ENCODE measurements at places on chromosomes 1 and 21.

- DNase-seq, result no peak
These were observed 21.5 kb downstream of the EPHB2 start for GRCh38 chr1:22731924-22732720.

GRCh38 chr1:14887764-14888350 is 265.7 kb upstream of the TMEM51 start:
- DNase-seq, result no peak

DNA sequence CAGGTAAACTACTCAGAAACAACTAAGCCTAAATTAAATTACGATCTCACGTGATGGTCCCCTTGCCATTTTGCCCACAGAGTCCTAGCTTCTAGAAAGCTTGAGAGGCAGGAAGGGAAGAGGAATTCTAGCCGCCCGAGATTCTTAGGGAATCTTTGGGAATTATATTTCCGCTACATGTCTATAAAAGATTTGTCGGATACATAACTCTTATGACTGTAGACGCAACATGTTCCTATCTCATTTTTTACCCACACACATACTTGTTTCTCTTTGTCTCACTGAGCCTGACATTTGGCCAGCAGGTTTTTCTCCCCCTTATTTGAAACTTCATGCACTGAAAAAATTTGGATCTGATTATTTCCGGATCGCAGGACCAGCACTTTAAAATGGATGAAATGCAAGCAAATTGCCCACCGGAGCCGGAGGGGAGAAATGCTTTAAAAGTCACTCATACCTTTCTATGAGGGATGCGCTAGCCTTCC is 5.5 kb downstream of the GLIS1 start:
- DNase-seq, result no peak

DNA sequence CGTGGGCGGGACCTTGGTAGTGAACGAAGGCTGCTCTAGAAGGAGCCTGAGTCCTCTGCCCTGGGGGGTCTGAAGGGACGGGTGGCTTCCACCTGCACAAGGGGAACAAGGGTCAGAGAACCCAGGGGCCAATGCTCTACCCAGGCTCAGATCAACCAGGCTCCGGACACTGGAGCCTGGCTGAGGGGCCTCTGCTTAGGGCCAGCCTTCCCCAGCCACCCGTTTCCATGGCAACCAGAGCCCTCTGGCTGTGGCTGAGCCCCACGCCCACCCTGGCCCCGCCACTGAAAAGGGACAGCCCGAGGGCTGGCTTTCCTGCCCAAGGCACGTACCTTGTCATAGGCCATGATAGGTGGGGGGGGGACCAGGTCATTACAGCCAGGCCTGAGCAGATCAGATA is 724.6 kb downstream of the PTPRU start:
- DNase-seq, result no peak

- no peak for DNase-seq
These were observed 23.8 kb downstream of the PTPRF start for GRCh38 chr1:43554444-43554992.

DNA sequence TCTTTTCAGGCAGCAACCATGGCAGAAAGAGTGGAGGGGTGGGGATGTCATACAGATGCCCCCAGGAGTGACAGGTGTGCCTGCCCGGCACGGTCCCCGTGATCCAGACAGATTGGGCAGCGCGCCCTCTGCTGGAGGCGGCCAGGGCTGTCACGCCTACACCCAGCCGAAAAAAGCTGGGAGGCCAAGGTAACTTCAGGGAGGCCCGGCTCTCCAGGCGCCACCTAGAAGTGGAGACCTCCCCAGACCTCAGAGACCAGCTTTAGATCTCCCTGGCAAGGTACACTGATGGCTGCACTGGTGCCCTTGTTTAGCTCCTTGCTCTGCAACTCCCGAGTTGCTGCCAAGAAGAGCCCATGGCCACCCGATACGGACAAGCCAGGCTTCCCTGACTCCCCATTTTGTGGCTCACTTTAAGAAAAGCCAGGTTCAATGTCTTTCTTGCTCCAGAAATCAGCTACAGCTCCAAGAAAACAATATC is 6.6 kb downstream of the GOLT1A start:
- peak; percentile 77 for DNase-seq

DNA sequence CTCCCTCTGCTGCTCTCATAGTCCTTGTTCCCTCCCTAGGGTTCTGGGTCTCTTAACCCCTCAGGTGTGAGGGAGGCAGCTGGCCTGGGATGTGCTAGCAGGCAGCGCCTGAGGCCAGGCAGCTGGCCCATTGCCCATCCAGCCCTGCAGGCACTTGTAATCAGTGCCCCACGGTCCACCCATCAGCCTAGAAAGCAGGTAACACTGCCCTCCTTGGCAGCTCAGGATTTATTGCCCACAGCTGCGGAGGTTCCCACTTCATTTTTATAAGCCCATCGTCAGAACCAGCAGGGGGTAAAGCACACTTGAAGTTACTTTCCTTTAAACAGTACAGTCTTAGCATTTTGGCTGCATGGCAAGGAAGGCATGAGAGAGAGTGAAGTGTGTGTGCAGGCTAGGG is 70.6 kb downstream of the TMEM53 start:
- no peak for DNase-seq

- DNase-seq, result no peak
These were observed 40.9 kb downstream of the KCNK1 start for GRCh38 chr1:233654658-233655280.

- DNase-seq, result no peak
These were observed 43.0 kb downstream of the RGS18 start for GRCh38 chr1:192201303-192201702.

DNA sequence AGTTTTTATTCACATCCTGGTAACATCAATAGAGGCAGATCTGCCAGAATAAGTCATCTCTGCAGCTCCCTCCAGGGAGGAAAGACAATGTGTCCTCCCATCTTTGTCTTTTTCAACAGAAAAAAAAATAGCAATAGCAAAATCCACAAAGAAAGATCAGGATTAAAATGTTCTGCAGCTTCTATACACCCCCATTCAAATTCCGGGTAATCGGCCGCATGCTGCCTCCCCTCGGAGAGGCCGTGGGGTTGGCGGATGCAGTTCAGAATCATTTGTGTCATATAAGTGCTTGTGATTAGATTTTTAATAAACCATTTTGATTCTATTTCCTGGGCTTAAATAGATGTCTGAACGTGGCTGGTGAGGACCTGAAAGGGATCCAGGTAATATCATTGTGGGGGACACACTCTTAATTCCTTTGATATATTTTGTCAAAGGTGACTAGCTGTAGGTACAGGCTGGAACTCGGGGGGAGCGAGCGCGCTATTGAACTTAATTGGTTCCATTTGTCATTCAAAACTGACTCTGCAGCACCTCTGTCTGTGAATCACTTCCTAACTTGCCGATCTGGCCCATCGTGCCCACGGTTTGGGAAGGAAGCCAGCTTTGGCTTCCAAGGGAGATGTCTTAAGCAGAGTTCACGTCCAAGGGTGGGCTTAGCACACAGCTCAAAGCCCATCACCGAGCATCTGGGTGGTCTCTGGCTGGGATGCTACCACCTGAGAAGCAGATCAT is 85.6 kb upstream of the ARHGEF16 start:
- no peak for DNase-seq

DNA sequence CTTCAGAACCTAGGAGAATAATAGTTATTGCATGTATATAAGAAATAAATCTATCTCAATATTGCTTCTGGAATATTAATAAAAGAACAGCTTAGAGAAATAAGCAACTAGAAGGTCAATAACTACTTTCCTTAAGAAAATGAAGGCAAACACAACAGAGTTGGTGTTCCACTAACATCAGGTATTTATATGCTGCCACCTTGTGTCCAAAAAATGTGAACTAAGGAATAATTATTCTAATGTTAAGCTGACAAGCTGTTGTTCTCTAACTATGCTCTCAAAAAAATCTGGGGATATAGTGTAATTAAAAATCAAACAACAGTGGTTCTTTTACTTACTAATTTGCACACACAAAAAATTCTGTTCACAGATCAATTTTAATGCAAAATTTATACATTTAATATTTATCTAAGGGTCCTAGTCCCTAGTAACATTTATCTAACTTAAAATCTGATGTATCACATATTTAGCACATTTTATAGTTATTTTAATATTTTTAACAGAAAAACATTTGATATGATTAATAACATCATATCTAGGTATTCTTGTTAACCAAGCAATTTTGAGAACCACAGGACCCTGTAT is 39.6 kb downstream of the UCHL5 start:
- DNase-seq, result no peak

GRCh38 chr1:58907398-58907797 is 123.6 kb upstream of the JUN start:
- DNase-seq, result no peak

GRCh38 chr1:8027748-8028570 is 1.9 kb upstream of the ERRFI1 start:
- DNase-seq, result no peak

DNA sequence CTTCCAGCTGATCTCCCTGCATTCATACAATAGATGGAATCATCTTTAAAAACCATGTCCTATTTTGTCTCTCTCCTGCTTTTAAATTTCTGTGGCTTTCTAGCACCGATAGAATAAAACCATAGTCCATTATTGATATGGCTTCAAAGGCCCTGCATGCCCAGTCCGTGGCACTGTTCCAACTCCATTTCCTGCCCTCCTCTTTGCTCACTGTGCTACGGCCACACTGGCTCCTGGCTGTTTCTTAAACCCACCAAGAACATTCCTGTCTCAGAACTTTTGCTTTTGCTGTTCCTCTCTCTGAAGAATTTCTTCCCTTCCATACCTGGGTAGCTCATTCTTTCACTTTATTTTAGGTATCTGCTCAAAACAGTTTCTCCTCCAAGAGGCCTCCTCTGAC is 7.2 kb downstream of the SLAMF1 start:
- DNase-seq, result no peak

DNA sequence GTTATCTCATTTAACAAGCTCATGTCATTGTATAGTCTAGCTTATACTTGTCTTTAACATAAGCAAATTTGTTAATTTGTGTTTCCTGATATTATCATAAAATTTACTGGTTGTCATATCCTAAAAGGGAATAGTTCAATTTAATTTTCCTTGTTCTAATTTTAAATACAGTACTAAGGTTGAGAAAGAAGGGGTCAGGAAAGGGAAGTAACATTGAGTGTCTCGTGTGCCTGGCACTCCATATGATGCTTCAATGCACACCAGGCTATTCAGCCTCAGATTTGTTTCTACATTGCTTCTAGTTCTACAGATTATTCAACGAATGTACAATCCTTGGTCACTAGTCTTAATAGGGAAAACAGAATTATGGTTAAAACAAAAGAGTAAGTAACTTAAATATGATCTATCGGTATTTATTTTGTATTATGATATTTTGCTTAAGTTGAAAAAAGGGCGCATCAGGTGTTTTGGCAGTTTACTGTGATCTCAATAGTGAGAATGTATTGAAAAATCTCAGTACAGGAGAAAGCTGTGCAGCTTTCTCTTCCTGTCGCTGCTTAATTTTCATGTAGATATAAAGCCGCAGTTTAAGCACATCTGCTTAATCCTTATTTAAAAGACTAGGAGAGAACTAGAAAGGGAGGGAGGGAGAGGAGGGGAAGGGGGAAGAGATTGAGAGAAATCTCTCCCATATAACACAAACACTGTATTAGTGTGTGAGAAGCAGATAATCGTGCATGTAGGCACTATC is 13.0 kb downstream of the PTPRC start:
- no peak for DNase-seq

- DNase-seq, result no peak
These were observed 195.4 kb upstream of the RUNX1 start for GRCh38 chr21:35244514-35244913.

DNA sequence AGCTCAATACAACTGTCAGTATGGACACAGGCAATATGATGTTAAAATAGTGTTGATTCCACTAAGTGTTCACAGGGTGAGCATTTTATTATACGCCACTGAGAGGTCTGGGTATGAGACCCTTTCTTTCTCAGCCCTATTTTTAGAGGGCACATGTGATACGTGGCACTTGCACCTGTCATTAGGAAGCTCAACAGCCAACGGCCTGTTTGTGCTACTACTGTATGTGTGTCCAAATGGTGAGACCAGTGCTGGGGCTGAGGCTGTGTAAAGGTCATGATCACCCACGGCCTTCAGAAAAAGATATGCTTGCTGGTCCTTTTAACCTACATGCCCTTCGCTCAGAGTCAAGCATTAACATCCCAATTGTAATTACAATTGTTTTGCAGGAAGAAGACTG is 176.2 kb downstream of the DUSP10 start:
- DNase-seq, result no peak

DNA sequence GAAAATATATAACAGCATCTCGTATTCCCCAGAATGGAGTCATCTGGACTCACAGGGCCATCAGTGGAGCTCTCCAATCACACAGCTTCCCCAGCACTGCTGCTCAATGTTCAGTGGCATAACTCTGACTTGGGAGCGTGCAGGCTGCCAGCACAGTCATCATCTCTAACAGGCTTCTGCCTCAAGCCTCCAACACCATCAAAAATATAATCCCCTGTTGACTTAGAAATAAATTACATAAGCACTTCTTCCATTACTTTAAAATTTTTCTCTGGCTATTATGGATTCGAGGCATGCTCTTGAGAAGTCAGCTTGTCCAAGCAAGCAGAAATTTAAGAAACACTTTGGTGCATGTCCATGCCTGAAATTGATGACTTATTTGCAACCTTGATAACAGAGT is 6.2 kb downstream of the DUSP23 start:
- DNase-seq, result no peak

GRCh38 chr1:169835647-169836046 is 40.9 kb upstream of the METTL18 start:
- no peak for DNase-seq

DNA sequence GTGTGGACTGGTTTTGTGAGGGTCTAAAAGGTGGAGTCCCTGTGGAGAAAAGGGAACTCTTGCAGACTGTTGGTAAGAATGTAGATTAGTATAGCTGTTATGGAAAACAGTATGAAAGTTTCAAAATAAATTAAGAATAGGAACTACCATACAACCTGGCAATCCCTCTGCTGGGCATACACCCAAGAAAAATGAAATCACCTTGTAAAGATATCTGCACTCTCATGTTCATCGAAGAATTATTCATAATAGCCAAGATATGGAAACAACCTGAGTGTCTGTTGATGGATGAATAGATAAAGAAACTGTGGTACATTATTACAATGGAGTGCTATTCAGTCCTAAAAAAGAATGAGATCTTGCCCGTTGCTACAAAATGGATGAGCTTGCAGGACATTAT is 109.6 kb downstream of the TBX19 start:
- no peak for DNase-seq

All from activated CD4-positive, CD25-positive, alpha-beta regulatory T cell treated with anti-CD3 and anti-CD28 coated beads, Interleukin-2, amount 50 U/mL, for 72 hours (primary cell).